Inflammatory macrophage (primary cell): ENCODE measurements at places on chromosomes 3 and 15.
A peak's percentile ranks its signal among the peaks of the same experiment; 100 is the strongest.

GRCh38 chr3:118110211-118110610 lies 924.4 kb downstream of the IGSF11 start:
- no peak for DNase-seq

DNA sequence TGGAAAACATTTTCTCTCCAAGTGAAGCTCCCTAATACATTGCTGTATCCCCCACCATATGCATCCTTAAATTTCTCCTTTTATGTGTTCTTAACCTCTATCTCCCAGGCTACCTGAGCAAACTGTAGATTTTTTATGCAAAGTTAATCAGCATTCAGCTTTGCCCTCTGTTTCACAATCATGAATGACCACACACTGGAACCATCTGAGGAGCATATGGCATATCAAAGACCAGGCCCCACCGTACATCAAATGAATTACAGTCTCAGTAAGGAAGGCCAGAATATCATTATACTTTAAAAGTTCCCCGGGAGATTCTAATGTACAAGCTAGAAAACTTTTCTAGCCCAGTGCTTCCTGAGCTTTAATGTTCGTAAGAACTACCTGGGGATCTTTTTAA lies 115.5 kb upstream of the NECTIN3 start:
- DNase-seq = no peak

GRCh38 chr3:82030916-82031315 lies 269.5 kb upstream of the GBE1 start:
- DNase-seq = no peak

- DNase-seq = no peak
These were observed 36.2 kb downstream of the TXNRD3 start for GRCh38 chr3:126618760-126619159.

- peak; percentile 39 for DNase-seq
These were observed 1.2 kb downstream of the ANXA2 start for GRCh38 chr15:60396560-60396957.

DNA sequence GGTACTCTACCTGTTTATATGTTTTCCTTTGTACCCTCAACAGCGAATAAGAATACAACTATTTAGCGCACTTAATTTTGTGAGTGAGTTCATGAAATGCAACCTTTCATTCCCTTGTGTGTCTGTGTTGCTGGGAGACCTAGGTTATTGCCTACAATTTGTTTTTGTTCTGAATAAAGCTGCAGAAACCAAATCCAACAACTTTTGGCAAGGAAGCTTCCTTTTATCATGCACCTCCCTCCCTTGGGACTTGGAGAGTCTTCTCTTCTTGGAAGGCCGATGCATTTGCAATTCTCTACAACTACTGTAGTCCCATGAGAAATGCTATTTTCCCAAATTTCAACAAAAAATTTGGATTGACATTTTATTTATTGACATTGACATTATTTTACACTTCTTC lies 1002.4 kb upstream of the CADM2 start:
- DNase-seq = no peak

DNA sequence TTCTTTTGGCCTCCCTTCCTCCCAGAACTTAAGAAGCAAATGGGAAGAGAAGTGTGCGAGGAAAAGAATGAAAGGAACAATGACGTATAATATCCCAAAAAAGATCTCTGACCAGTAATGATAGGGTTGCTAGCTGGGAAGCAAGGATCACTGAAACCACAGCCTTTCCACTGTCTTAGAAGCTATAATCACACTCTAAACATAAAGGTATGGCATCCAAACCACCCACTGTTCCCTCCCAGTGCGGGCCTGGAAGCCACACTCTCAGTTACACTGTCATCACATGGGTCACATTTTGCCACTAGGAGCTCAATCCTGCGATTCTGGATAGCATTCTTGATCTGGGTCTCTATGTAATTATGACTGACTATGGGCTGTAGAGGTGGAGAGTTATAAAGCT lies 131.6 kb upstream of the HACD2 start:
- DNase-seq = no peak

- DNase-seq = peak; percentile 47
These were observed 113.3 kb downstream of the SMAD6 start for GRCh38 chr15:66815318-66815717.

DNA sequence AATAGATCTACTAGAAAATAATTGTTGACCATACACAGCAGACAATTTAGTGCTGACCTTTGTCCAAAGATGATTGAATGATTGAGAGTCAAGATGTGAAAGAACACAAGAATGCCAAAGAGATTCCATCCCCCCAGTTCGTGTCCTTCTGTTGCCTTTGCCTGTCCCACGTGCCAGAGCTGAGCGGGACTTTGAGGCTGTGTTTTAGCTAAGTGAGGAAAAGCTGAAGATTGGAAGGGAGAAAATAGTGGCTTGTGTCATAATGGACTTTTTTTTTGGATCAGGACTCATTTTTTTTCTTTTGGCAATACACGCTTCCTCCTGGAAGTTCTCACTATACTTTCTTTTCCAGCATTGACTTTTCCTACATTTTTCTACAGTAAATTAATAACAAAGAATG lies 206.6 kb upstream of the MDFIC2 start:
- no peak for DNase-seq

- no peak for DNase-seq
These were observed 22.2 kb upstream of the TXNRD3 start for GRCh38 chr3:126676919-126677705.

GRCh38 chr3:126152458-126152857 lies 27.9 kb downstream of the ALDH1L1 start:
- no peak for DNase-seq

- no peak for DNase-seq
These were observed 706 bp upstream of the RPL35A start for GRCh38 chr3:197949191-197949777.

GRCh38 chr3:144915202-144915601 lies 943.6 kb downstream of the DIPK2A start:
- no peak for DNase-seq

- peak; percentile 88 for DNase-seq
These were observed 79.7 kb downstream of the TMEM266 start for GRCh38 chr15:76139368-76140073.

- no peak for DNase-seq
These were observed 50.1 kb downstream of the LYSMD4 start for GRCh38 chr15:99683000-99683670.

- no peak for DNase-seq
These were observed 13.6 kb downstream of the DCLK3 start for GRCh38 chr3:36750737-36751136.

GRCh38 chr3:182357928-182358327 lies 435.4 kb upstream of the ATP11B start:
- no peak for DNase-seq

DNA sequence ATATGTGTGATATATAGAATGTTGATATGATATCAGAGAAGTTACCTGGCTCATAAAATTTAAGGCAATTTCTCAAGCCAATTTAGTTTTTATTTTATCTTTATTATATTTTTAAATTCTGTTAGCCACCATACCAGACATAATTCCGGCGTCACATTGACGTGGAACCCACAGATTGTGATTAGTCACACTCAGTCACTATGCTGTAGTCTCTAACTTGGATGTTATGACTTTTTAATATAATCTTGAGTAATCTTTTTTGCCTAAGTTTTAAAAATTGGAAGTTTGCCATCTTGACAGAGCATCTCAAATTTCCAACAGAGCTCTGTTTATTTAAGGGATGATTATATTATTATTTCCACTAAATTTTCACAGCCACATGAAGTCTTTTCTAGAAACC lies 9.7 kb upstream of the DCLK3 start:
- no peak for DNase-seq

DNA sequence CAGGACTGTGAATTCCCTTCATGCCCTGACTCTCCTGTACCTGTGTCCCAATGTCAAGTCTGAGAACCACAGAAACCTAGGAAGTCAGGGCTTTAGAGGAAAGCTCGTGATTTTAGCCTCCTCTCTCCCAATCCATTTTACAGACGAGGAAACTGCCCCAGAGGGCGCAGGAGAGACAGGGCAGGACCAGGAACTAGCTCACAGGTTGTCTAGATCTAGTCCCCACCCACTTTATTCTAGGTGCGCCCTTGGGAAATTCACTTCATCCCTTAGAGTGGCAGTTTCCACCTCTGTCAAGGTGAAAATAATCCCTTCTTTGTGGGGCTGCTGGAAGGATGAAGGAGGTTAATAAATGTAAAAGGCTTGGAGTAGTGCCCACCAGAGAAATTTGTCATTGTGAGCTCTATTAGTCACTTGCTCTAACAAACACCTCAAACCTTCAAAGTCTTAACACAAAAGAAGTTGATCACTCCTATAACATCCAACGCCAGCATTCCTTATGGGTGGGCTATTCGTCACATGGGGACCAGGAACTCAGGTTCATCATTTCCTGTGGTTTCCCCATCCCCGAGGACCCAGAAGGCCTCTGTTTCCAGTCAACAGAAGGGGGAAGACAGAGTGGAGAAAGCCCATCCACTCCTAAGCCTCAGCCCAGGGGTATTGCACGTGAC lies 282.3 kb downstream of the XXYLT1 start:
- DNase-seq = no peak

- no peak for DNase-seq
These were observed 149.3 kb downstream of the KCNMB2 start for GRCh38 chr3:178685591-178685906.
